ENCODE measurements at places on chromosomes 13 and 19.

DNA sequence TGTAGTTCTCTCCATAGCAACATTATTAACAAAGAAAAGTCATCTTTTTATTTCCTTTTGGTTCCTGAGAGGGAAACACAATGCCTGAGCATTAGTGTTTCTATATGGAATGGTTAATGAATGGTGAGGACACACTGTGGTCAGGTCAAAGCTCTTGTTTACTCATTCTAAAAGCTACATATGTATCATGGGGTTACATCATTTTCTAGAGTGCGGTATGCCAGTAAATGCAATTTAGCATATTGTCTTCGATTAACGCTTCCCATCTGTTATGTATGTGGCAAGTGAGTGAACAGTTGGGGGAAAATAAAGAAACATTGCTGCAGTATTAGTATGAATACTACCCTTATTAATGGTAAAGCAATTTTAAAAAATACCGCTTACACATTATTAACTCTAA, 1152.2 kb upstream of the SPRY2 start:
- no peak for DNase-seq

- no peak for DNase-seq
Observed at GRCh38 chr13:20482275-20482761, 43.3 kb downstream of the CRYL1 start.

GRCh38 chr19:2721570-2722540, 683 bp upstream of the DIRAS1 start:
- no peak for DNase-seq

- DNase-seq = no peak
Observed at GRCh38 chr13:28620011-28620830, 38.7 kb upstream of the POMP start.

- DNase-seq = peak; percentile 40
Observed at GRCh38 chr19:17406046-17406886, 836 bp upstream of the BST2 start.

DNA sequence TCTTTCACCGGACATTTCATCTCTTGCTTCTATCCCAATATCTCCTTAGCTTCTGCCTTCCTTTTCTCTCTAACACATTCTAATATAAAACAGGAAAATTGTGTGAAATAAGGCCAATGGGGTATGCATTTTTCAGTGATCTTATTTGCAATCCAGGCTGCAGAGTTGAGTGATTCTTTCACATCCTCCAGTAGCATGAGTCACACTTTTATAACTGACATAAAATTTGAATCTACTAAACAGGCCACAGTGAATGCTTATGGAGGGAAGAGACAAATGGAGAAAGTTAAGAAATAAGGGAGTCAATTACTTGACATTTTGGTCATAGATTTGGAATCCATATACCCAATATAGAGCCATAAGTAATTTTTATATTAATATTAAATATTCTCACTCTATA, 1037.0 kb upstream of the SPRY2 start:
- no peak for DNase-seq

DNA sequence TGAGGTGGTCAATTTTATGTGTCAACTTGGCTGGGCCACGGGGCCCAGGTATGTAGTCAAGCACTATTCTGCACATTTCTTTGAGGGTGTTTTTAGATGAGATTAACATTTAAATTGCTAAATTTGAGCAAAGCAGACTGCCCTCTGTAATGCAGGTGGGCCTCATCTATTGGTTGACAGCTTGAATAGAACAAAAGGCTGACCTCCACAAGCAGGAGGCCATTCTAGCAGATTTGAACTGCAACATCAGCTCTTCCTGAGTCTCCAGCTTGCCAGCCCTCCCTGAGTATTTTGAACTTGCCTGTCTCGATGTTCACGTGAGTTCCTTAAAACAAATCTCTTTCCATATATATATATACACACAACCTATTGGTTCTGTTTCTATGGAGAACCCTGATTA, 134.8 kb downstream of the DCLK1 start:
- no peak for DNase-seq

DNA sequence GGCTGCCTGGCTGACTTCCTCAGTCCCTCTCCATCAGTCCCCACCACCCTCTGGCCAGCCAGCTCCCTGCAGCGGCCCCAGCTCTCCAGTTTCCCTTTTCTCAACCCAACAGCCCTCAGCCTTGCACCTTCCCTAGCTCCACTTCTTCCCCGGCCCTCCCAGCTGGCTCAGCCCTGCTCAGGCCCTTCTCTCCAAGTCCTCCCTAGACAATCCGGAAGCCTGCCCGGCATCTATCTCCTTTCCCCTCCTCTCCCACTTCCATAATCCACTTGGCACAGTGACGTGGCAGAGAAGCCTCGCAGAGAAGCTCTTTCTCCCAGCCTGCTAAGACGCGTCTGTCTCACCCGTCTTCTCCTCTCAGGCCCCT, 1.1 kb downstream of the UBXN6 start:
- no peak for DNase-seq

- DNase-seq = no peak
Observed at GRCh38 chr13:36190771-36191170, 23.6 kb downstream of the SOHLH2 start.

- no peak for DNase-seq
Observed at GRCh38 chr13:30159446-30159839, 147.9 kb downstream of the KATNAL1 start.

DNA sequence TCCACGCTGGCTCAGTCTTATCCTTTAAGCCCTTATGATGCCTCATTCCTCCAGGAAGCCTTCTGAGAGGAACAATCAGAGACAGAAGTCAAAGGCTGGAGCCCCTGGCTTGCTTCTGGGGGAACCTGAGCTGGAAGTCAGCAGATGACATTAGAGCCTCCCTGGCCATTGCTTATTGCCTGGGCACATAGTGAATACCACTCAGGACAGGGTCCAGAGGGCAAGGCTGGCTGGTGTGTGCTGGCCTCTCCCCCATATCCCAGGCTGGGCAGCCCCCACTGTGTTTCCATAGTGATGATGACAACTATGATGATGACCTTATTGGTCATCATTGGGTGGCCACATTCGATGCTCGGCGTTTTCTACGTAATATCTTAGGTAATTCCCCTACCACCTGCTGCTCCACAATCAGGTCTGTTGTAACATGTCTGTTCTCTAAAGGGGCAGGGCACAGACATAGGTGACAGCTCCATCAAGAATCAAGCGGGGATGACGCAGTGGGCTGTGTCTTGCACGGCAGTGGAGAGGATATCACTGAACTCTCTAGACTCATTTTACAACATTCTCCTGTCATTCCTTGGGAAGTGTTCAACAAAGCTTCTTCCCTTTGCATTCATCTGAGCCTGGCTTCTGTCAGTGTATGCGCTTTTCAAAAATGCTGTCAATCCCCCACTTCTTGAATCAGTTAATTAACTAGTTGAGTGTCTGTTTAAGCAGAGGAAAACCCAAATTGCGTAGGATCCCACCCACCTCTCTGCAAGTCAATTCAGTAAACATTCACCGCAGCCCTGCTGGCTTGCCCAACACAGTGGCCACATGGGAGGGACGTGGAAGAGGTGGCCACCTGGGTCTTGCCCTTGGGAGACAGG, 89.4 kb upstream of the TSHZ3 start:
- DNase-seq = no peak

GRCh38 chr19:39405958-39406655, 540 bp upstream of the ZFP36 start:
- peak; percentile 95 for DNase-seq

GRCh38 chr19:17324357-17325114, 10.1 kb downstream of the ANO8 start:
- DNase-seq = no peak

- no peak for DNase-seq
Observed at GRCh38 chr13:49938921-49939320, 2.8 kb upstream of the SPRYD7 start.

- DNase-seq = no peak
Observed at GRCh38 chr19:2750808-2751437, 11.1 kb upstream of the SLC39A3 start.

DNA sequence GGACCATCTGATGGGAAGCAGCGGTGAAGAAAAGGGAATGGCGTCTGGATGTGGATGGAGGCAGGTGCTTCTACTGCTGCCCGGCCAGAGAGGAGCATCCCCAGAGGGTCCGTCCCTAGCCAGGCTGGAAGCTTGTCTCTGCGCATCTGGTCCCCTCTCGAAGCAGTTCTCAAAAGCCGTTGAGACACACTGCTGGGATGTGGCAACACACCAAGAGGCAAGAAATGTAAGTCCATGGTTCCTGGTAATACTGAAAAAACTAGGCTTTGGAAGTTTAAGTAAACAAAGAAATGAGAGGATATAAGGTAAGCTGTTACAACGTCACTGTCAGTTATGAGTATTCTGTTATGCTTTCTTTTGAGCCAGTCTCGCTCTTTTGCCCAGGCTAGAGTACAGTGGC, 15.1 kb upstream of the FFAR2 start:
- DNase-seq = no peak

DNA sequence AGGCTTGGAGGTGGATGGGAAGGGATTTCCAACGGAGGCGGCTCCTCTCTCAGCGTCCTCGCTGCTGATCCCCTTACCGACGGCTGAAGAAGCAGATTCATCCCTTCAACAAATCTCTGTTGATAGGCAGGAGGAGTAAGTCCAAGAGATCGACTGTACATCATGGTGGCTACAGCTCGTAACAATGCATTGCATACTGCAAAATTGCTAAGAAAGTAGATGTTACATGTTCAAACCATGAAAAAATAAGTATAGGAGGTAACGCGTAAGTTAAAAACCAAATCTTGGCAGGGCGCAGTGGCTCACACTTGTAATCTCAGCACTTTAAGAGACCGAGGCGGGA, 468 bp upstream of the SLC39A3 start:
- DNase-seq = no peak

DNA sequence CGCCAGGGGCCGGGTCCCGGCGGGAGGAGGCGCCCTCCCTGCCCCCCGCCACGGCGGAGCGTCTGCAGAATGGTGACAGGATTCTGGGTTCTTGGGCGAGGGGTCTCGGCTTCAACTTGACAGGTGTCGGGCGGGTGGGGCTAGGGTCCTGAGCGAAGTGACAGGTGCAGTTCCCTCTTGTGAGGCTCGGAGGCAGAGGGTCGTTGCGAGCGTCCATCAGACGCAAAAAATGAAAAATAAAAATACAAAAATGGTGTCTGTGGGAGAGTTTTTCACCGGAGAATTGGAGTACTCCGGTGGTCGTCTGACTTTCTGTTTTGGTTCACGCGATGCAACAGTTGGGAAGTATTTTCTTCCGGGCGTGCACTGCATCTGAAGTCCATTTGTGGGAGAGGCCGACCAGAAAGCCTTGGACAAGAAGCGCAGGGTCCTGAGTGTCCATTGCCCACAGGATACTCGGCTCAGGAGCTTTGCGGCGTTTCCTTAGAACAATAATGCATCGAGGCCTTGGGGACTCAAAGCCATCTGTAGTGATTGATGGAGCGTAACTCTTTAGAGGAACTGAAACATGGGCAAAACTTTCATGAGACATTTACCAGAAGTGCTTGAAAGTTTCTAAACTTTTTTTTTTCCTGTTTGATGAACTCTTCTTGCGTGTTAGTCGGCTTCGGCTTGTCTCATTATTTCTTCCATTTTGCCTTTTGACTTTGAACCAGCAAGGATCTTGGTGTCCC, 759 bp downstream of the RB1 start:
- peak; percentile 55 for DNase-seq

GRCh38 chr13:95019886-95020285, 281.4 kb downstream of the ABCC4 start:
- no peak for DNase-seq

GRCh38 chr19:33602576-33603204, 19.1 kb upstream of the CHST8 start:
- DNase-seq = no peak

DNA sequence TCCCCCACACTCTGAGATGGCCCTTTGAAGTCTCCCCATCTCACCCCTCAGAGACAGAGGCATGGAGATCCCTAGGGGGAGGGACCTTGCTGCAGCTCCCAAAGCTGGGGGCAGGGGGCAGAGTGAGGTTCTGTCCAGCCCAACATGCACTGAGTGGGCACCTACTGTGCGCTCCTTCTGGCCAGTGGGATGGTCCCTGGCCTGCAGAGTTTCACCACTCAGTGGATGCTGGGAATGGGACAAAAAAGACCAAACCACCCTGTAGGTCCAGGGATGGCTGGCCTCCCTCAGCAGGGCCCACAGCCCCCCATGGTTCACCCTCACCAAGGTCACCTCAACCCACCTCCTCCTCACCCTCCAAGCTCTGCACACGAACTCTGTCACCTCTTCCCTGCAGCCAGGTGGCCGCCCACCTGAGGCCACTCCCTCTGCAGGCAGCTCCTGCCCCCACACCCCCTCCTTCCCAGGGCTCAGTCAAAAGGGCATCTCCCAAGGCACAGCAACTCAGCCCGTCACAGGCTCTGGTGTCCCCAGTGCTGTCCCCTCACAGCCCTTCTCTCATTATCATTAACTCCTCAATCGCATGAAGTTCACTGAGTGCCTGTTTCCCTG, 16.1 kb downstream of the CEACAM21 start:
- no peak for DNase-seq

DNA sequence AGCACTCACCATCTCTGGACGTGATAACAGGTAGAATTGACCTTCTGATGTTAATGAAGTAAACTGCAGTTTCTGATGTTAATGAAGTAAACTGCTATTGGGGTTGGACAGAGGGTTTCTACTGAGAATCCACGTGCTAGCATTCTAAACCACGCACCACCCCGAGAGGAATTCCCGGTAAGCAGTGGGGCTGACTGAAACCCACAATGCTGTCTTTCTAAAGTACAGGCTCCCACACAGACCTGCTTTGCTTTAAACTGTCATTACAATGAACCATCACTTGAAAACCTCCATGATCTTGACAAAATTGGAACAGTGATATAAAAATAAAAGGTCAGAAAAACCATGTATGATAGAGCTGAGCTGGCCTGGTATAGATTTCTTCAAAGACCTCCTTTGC, 559.0 kb downstream of the FGF9 start:
- no peak for DNase-seq

GRCh38 chr13:27551562-27551961, 68.8 kb downstream of the LNX2 start:
- no peak for DNase-seq

DNA sequence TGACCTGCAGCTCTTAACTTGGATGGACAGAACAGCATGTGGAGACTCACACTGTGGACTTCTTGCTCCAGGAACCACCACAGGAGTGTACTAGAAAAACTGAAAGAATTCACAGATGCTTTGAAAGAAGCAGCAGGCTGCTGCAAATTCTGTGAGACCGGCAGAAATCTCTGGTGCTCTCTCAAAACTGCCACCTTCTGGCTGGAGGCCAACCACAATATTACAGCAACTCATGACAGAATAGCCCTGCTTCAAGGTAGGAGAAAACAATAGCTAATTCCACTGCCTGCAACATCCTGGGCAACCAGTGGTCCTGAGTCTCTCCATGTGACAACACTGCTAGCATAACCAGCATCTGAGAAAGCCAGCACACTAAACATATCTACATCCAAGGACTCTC, 26.9 kb downstream of the CDK8 start:
- no peak for DNase-seq

GRCh38 chr13:71820699-71821098, 46.3 kb downstream of the DACH1 start:
- DNase-seq = no peak

DNA sequence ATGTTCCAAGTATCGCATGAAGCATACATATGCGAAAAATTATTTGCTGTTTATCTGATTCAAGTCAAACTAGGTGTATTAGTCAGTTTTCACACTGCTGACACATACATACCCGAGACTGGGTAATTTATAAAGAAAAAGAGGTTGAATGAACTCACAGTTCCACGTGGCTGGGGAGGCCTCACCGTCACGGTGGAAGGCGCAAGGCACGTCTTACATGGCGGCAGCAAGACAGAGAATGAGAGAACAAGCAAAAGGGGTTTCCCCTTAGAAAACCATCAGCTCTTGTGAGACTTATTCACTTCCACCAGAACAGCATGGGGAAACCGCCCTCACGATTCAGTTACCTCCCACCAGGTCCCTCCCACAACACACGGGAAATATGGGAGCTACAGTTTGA, 13.0 kb upstream of the PROZ start:
- DNase-seq = no peak

GRCh38 chr19:4830768-4831265, 695 bp downstream of the TICAM1 start:
- no peak for DNase-seq

Measured in CD4-positive, alpha-beta T cell treated with Interleukin-21 for 1 hour (primary cell).